HCEC 1CT (cell line): ENCODE measurements at places on chromosomes 2 and 18.

GRCh38 chr2:5494212-5494611, 198.0 kb upstream of the SOX11 start:
- no peak for DNase-seq

GRCh38 chr2:173397539-173397938, 42.9 kb downstream of the CDCA7 start:
- DNase-seq = no peak

DNA sequence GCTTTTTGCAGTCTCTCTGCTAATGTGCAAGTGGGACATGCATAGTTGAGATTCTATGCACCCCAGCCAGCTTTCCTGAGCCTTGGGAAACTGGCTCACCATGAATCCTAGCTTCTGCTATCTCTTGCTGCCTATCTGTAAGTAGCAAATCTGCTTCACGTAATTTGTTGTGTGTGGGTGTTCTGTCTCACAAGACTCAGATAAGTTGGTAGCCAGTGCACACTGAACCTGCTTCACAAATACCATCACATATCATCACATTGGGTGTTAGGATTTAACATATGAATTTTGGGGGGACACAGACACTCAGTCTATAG, 13.9 kb upstream of the VRK2 start:
- no peak for DNase-seq

DNA sequence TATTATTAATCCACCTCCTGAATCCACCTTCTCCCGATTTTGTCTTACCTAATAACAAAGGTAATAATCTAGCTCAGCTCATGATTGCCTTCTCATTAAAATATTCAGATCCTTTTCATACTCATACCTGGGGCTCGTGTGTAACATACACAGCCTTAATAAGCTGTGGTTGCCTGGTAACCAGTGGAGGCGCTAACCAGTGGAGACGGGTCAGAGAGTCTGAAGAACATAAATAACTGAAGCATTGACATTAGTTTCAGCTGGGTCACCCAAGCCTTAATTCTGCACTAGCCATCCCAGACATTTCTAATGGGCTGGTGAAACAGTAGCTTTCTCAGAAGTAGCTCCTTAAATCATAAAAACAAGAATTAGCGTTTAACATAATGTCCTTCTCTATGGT, 14.8 kb upstream of the DTNA start:
- DNase-seq = no peak

DNA sequence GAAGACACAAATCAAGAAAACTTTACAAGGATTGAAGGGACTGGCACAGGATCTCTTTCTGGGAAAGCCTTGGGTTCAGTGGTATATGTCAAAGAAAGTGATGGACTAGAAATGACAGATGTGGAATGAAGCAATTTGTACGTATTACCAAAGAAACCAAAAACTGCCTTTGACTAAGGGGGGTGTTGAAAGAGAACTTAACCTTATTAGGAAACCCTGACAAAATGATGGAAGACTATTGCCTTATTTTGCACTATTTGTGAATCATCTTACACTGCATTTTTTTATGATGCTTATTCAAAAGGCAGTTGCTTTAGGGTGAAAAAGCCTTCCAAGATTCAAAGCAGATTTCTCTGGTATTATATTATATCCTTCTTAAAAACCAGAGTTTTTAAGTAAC, 4.0 kb downstream of the TSGA10 start:
- peak; percentile 57 for DNase-seq

GRCh38 chr18:52437161-52437560, 97.2 kb downstream of the DCC start:
- DNase-seq = no peak

DNA sequence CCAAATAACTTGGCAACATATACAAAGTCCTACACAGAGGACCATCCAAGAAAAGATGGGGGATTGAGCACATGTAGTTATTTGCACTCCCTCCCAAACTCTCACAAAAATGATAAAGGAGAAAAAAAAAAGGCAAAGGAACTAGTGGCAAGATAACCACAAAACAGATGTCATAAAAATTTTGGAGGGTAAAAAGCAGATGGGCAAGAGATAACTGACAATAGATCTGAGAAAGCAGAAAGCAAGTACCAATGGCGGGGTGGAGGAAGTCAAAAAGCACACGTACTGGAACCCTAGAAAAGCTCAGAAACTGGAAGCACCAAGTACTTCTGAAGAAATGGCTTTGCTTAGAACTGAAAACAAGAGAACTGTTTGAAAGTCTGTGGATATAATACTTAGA, 82.0 kb downstream of the WDPCP start:
- DNase-seq = no peak

DNA sequence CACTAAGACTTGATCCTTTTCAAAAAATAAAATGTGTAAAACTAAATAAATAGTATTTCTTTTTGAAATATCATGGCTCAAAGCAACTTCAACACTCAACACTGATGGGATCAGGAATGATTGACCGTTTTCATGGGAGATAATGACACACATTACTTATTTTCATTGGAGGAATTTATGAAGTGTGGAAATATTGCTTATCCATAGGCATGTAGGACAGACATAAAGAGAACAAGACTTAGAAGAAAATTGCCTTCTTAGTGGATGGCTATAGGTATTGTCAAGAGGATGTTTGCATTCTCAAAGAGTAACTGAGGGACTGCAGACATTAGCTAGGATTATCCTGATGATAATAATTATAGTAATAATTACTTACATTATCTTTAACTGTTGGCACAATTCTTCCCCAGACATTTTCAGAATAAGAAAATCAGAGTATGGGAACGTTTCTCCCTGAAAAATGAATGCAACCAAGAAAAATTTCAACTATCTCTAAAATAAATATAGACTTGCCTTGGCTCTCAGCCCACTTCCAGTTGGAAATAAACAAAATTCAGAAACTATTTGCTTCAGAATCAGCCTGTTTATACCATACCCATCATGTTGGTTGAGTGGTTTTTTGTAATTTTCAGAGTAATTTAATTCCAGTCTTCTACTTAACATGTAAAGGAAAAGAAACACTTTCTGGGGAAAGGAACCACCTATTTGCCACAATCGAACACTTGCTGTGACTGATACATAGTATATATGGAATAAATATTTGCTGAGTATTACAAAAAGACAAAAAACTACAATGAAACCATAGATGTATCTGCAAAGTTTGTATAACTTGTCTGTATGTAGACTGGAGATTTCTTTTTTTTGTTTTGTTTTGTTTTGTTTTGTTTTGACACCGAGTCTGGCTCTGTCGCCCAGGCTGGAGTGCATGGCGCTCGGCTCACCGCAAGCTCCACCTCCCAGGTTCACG, 165.7 kb downstream of the TMX3 start:
- peak; percentile 66 for DNase-seq

DNA sequence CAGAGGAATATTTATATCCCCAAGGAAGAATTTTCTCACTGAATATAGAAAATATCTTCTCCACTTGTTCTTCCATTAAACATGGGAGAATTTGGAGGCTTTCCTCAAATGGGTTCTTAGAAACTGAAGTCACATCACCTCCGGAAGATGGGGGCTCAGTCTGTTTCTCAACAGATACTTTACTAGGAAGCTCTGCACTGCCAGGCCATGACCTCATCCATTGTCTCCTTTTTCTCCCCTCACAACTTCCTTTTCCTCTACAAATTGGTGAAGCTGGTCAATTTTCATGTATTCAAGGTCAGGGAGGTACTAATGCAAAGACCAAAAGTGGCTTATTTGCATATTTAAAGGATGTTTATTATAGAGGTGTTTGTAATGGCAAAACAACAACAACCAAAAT, 173.1 kb downstream of the RNF152 start:
- no peak for DNase-seq

GRCh38 chr2:199310771-199311585, 146.8 kb downstream of the SATB2 start:
- no peak for DNase-seq

DNA sequence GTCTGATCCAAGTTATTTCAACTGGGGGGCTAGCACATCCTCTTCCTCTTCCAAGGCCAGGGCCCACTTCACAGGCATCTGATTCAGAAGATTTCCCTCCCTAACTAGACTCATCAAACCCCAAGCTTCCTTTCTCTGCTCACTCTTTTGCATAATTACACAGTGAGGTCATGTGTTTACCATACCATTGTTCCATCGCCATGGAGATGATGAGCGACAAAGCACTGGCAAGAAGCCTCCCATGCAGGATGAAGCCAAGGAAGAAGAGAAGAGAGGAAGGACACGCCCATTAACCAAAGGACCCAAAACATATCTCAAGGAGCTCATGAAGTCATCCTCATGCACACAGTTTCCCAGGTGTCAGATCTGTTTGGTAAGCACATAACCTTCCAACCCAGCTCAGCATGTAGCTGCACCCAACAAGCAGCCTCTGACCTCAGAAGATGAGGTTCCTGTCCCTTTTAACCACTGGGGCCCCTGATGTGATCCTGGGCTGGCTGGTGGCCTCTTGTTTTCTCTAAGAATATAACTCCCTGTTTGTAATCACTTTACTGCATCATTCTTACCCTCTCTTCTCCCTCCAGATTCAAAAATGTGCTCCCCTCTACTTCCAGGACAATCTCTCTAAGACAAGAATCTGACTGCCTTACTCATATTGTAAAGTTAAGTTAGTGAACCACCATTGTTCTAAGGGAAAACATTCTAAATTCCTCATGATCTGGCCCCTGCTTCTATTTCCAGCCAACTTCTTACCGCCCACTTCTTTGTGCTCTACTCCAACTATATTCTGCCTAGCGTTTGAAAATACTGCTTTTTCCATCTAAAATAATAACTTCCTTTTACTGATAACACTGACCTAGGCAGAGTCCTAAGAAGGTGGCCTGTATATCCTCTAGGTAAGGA, 190.1 kb downstream of the TTC32 start:
- peak; percentile 95 for DNase-seq

DNA sequence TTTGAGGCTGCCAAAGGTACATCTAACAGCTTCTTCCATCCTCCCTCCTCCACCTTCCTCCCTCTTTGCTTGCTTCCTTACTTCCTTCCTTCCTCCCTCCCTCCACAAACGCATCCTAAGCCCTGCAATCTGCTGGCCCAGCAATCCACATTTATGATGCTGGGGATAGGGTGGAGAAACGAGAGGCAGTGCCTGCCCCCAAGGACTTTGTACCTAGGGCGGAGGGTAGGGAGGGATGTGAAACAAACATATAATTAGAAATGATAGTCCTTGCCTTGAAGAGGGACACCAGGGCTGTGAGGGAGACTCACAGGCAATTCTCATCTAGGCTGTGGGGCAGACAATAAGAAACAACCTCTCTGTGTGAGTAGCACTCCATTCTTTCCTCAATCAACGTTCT, 188.3 kb downstream of the ANKRD30B start:
- DNase-seq = no peak

DNA sequence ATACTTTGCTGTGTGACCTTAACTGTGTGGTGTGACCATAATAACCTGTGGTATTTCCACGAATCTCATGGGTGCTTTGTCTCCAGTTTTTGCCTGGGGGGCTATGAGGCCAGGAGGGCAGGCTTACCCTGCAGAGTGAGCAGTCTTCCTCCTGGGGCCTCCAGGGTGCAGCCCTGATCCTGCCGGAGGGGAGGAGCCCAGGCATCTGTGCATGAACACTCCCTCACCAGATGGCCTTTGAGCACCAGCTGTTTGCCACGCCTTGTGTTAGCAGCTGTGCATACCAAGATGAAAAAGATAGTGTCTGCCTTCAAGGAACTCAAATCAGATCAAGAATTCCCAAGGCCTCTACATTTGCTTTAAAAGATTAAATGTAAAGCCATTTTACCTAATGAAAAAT, 75.0 kb upstream of the RBM44 start:
- DNase-seq = peak; percentile 82

DNA sequence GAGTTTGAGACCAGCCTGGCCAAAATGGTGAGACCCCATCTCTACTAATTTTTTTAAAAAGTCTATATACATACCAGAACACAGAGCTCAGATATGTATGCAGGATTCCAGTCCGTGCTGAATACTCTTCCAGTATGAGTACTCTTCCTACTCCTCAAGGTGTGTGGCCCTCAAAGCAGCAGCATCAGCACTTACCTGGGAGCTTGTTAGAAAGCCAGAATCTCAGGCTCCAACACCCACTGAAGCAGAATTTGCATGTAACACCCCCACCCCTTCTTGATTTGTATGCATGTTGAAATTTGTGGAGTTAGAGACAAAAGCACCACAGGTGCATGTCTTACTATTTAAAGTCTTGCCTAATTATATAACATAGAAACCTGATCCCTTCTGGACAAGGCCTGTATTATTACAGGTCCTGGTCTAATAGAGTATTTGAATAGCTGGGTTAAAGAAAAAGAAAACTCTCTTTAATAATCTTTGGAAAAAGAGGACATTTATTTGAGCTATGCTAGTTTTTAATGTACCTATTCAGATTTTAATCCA, 50.3 kb upstream of the NFE2L2 start:
- no peak for DNase-seq

DNA sequence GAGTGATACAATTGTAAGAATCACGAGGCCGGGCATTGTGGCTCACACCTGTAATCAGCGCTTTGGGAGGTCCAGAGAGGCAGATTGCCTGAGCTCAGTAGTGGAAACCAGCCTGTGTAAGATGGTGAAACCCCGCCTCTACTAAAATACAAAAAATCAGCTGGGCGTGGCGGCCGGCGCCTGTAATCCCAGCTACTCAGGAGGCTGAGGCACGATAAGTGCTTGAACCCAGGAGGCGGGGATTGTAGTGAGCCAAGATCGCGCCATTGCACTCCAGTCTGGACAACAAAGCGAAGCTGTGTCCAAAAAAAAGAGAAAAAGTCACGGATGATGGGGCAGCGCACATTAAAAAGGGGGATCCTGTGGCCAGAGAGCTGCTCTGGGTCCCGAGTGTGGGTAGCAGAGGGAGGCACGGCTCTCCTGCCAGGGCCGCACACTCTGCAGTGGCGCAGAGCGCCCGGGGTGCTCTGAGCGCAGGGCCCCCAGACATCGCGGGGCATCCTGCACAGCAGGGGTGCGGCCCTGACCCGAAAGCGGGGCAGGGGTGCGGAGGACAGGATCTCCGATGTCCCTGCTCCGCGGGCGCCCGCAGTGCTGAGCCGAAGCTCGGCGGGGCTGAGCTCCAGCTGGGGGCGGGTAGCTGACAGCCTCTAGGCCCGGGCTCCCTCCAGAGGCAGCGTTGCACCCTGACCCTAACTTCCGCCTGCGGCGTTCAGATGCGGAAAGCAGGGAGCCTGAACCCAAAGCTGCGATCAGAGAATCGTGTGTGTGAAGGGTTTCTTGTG, 30.4 kb upstream of the RAB6D start:
- DNase-seq = no peak

- no peak for DNase-seq
Measured at GRCh38 chr2:176074919-176075425, 8.8 kb downstream of the EVX2 start.

DNA sequence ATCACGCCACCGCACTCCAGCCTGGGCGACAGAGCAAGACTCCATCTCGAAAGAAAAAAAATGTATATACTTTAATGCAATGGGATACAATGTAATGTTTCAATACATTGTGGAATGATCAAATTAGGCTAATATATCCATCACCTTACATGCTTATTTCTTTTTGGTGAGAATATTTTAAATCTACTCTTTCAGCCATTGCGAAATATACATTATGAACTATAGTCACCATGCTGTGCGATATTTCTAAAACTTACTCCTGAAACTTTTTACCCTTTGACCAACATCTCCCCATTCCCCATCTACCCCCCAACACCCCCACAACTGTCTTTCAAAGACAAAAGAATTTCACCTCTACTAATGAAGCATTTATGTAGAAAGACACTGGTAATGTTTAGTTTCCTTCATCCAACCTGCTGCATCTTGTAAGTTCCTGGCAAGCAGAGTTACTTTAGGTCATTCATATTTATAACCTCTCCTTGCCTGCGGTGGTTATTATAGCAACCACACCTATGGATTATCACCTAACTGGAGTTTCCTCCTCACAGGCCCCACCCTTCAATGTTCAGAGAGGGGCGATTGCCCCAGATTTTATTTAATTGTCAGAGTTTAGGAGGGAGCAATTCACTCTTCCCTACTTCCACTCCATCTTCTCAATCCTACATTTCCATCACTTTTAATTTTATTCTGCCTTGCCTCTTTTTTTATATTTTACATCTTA, 1.2 kb upstream of the ME2 start:
- DNase-seq = no peak
